ENCODE measurements at places on chromosomes 5 and 9. TPM values are rescaled to one million over a fixed set of nuclear protein-coding genes. Genes with fewer than 3 reads are reported as not detected.

CAST gene
- 234 TPM for total RNA-seq

DNA sequence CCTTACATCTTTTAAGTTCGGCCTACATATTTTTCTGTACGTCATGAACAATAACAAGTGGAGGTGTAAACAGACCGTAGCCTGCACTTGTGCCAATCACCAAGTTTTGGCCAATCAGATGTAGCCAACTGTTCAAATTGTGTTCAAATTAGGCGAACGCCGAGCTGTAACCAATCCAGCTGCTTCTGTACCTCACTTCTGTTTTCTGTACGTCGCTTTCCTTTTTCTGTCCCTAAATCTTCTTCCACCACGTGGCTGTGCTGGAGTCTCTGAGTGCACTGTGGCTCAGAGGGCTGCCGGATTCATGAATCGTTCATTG, 26.4 kb downstream of the TRIM14 start:
- no peaks in the 10 kb centered on the region for H3K36me3 ChIP-seq
- DNase-seq: no peak
- no peak overlapping the region for H3K4me3 ChIP-seq
- H3K27ac ChIP-seq: no peak overlapping the region

GRCh38 chr9:28853477-28853876, 1280.2 kb upstream of the C9orf72 start:
- DNase-seq: no peak
- H3K4me1 ChIP-seq: no peaks in the 10 kb centered on the region
- no peak overlapping the region for H3K27ac ChIP-seq
- no peaks in the 10 kb centered on the region for H3K36me3 ChIP-seq
- no peak overlapping the region for H3K4me3 ChIP-seq

IL17B gene
- 1.00 TPM for total RNA-seq

DNA sequence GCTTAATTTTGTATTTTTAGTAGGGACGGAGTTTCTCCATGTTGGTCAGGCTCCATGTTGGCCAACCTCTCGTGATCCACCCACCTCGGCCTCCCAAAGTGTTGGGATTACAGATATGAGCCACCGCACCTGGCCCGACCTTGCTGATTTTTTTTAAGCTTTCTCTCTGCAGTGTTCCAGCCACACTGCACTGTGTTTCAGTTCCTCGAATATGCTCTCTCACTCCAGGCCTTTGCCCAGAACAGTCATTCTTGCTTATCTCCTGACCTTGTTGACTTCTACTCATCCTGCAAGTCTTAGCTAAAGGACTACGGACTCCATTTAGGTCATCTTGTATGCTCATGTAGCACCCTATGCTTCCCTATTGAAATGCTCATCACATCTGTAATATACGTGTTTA, 3.3 kb downstream of the SNAPC3 start:
- no peaks in the 10 kb centered on the region for H3K27me3 ChIP-seq
- H3K4me1 ChIP-seq: 0 out of 2 replicates have a peak, but pooled peaks cover 3% of the 10 kb centered on the region
- H3K27ac ChIP-seq: no peak overlapping the region
- no peak for DNase-seq
- peaks cover 12% of the 10 kb centered on the region for H3K36me3 ChIP-seq
- no peak overlapping the region for H3K4me3 ChIP-seq

CHSY3 gene
- 0.24 TPM for total RNA-seq

GRCh38 chr5:40571729-40572128, 108.0 kb upstream of the PTGER4 start:
- no peak overlapping the region for H3K27ac ChIP-seq
- H3K4me1 ChIP-seq: peaks cover 20% of the 10 kb centered on the region
- H3K27me3 ChIP-seq: no peaks in the 10 kb centered on the region
- no peak overlapping the region for H3K4me3 ChIP-seq
- no peak for DNase-seq

DNA sequence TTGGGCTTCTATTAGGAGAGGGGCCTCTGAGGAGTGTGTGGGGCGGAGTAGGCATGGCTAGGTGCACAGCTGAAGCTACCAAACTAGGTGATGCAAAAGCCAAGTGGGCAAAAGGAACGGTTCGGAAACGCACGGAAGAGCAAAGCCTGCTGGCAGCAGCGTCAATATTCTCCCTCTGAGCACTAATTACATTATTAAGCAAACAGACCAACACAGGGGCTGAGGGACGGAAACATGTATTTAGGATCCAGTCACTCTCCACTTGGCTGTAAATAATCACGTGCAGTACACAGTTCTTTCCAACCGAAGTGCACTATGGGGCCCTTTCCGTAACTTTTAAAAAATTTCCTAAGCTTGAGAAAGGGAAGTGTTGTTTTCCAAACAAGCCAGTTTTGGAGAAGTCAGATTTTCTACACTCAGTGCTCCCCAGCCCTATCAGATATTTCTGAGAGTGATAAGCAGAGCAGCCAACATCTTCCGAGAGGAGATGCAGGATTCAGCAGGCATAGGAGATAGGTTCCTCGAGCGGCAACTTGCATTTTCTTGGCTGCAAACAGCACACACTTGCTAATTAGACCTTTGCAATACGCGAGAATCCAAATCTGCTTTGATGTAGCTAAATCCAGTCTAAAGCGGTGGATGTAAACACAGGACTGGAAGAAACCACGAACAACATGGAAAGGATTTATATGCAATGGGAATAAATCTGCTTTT, 217.2 kb upstream of the TBCA start:
- no peak overlapping the region for H3K27ac ChIP-seq
- no peak for DNase-seq
- H3K4me3 ChIP-seq: no peak overlapping the region
- no peaks in the 10 kb centered on the region for H3K36me3 ChIP-seq
- no peaks in the 10 kb centered on the region for H3K27me3 ChIP-seq

- H3K4me3 ChIP-seq: no peak overlapping the region
- no peak for DNase-seq
- H3K27ac ChIP-seq: no peak overlapping the region
- no peaks in the 10 kb centered on the region for H3K36me3 ChIP-seq
Measured at GRCh38 chr9:17739736-17740135, 160.9 kb downstream of the SH3GL2 start.

- no peak for DNase-seq
- H3K27ac ChIP-seq: no peak overlapping the region
- no peaks in the 10 kb centered on the region for H3K4me1 ChIP-seq
- no peaks in the 10 kb centered on the region for H3K36me3 ChIP-seq
- H3K4me3 ChIP-seq: no peak overlapping the region
- H3K27me3 ChIP-seq: peaks cover 20% of the 10 kb centered on the region
Measured at GRCh38 chr9:135069558-135070197, 17.8 kb upstream of the OLFM1 start.

GRCh38 chr5:58543723-58544122, 39.2 kb upstream of the RAB3C start:
- no peaks in the 10 kb centered on the region for H3K36me3 ChIP-seq
- no peaks in the 10 kb centered on the region for H3K4me1 ChIP-seq
- H3K27me3 ChIP-seq: no peaks in the 10 kb centered on the region
- DNase-seq: no peak

DNA sequence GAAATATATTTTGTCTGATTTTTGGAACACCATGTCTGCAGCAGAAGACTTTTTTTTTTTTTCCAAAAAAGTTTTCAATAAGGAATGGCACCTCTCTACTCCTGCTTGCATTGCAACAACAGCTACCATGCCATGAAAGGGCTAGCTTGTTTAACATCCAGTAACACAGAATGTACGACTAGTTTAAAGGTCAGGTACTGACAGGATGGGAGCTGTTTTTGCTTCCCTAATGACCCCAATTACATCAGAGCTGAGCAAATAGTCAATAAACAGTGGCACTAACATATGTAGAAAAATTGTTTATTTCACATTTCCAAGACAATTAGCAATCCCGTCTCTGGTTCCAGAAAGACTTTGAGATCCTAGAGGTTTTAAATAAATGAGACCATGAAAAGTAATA, 693.8 kb downstream of the NR2F1-AS1 start:
- no peaks in the 10 kb centered on the region for H3K27me3 ChIP-seq
- no peak overlapping the region for H3K4me3 ChIP-seq
- DNase-seq: no peak
- H3K27ac ChIP-seq: no peak overlapping the region
- no peaks in the 10 kb centered on the region for H3K36me3 ChIP-seq

DNA sequence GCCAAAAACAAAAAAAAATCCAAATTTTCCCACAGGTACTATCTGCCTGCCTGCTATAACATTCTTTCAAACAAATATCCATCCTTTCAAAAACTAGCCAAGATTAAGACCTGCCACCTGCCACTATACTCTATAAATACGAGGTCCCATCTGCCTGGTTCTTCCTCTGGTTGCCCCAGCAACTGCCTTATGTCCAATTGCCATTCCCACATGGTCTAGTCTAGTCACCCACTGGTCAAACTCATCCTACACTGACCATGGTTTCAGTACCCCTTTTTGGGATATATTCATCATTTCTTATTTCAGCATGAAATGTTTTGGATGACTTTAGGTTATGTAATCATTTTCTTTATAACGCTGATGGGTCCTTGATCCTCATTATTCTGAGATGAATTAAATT, 95.1 kb upstream of the CCNG1 start:
- H3K27me3 ChIP-seq: no peaks in the 10 kb centered on the region
- no peaks in the 10 kb centered on the region for H3K4me1 ChIP-seq
- no peaks in the 10 kb centered on the region for H3K36me3 ChIP-seq
- no peak for DNase-seq
- no peak overlapping the region for H3K27ac ChIP-seq
- no peak overlapping the region for H3K4me3 ChIP-seq

- DNase-seq: no peak
- H3K27ac ChIP-seq: no peak overlapping the region
- no peaks in the 10 kb centered on the region for H3K4me1 ChIP-seq
- H3K4me3 ChIP-seq: no peak overlapping the region
Measured at GRCh38 chr5:171839112-171839511, 53.5 kb downstream of the SMIM23 start.

DNA sequence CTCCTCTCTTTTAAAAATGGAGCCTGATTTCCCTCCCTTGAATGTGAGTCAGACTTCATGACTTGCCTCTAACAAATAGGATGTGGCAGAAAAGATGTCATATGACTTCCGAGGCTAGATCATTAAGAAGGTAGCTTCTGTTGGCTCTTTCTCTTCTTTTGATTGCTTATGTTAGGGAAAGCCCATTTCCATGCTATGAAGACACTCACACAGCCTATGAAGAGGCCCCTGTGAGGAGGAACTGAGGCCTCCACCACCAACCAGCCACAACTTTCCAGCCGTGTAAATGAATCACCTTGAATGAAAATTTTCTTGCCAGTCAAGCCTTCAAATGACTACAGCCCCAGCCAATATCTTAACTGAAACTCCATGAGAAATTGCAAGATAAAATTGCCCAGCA, 413.4 kb downstream of the TMEM38B start:
- no peaks in the 10 kb centered on the region for H3K36me3 ChIP-seq
- no peak for DNase-seq
- H3K4me3 ChIP-seq: no peak overlapping the region

DNA sequence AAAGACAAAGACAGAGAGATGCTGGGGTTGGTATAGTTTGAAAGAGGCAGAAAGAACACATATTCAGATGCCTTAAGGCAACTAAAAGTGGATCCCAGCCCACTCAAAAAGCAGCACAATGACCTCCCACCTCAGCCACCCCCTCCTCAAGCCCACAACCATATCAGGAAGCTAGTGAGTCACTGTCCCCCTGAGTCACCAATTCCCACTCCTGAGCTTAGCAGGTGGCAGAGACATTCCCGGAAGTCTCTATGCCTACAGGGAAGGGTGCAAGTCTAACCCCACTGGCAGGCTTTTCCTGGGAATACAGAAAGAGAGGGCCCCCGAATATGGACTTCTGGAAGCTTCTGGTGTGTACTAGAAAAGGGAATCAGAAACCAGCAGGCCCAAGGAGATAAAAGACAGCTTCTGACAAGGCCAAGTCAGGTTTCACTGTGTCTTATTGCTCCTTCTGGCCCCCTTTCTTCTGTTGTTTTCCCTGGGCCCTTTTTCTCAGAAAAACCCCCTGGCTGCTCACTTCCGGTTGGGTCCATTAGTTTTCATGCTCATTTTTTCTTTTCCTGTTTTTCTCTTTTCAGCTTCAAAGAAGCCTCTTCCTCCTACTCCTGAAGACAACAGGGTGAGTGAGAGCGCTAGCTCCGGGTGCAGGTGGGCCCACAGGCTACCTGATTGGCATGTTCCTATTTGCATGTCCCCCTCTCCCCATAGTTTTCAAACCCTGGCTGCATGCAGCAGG, 36.8 kb downstream of the ITK start:
- no peaks in the 10 kb centered on the region for H3K36me3 ChIP-seq
- 0 out of 2 replicates have a peak, but pooled peaks cover 4% of the 10 kb centered on the region for H3K27me3 ChIP-seq
- H3K4me3 ChIP-seq: no peak overlapping the region
- H3K27ac ChIP-seq: no peak overlapping the region
- DNase-seq: no peak

DNA sequence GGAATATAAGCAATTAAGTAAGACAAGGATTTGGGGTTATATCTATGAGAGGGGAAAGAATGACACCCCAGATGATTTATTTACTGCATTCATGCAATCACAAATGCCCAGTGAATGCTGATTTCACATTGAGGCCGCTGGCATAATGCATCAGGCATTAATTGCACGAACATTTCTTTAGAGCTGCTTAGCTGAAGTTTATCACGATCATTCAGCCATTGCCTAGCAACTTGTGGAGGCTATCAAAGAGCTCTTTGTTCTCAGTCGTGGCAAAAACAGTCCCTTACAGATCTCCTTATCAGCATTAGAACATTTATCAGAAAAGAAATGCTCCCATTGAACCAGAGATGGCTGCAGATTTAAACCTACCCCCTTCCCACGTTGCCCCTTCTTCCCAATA, 88.7 kb upstream of the PRRC1 start:
- H3K27me3 ChIP-seq: peaks cover 4% of the 10 kb centered on the region
- DNase-seq: no peak
- no peaks in the 10 kb centered on the region for H3K4me1 ChIP-seq

DNA sequence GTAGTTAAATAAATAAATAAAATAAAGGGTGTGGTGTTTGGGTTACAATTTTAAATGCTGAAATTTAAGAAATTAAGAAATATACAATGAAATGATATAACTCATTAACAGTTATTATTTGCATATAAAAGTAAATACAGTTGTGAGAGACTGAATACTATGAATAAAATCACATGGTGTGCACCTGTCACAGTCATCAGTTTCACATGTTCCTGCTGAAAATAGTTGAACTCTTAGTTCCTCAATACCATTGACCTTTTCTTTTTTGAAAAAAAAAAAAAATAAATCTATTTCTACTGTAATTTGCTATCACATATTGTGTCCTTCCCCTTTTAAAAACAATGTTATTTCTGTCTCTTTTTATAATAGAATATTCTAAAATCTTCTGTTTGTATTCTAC, 130.9 kb upstream of the CHD1 start:
- H3K4me3 ChIP-seq: no peak overlapping the region
- H3K27ac ChIP-seq: no peak overlapping the region
- no peaks in the 10 kb centered on the region for H3K27me3 ChIP-seq
- peaks cover 9% of the 10 kb centered on the region for H3K4me1 ChIP-seq
- no peaks in the 10 kb centered on the region for H3K36me3 ChIP-seq
- DNase-seq: no peak

SNCAIP gene
- total RNA-seq: not detected

GRCh38 chr9:100699668-100700067, 121.8 kb downstream of the CAVIN4 start:
- no peaks in the 10 kb centered on the region for H3K36me3 ChIP-seq
- H3K27ac ChIP-seq: no peak overlapping the region
- no peaks in the 10 kb centered on the region for H3K4me1 ChIP-seq

- no peaks in the 10 kb centered on the region for H3K4me1 ChIP-seq
- H3K27me3 ChIP-seq: no peaks in the 10 kb centered on the region
- H3K4me3 ChIP-seq: no peak overlapping the region
- no peak overlapping the region for H3K27ac ChIP-seq
Measured at GRCh38 chr5:153086486-153086885, 404.0 kb upstream of the GRIA1 start.

Data from SJSA1 (cell line).